ENCODE measurements at places on chromosomes 1 and 21.

- DNase-seq: no peak
These were observed 611.1 kb downstream of the BRINP3 start for GRCh38 chr1:189866606-189867005.

DNA sequence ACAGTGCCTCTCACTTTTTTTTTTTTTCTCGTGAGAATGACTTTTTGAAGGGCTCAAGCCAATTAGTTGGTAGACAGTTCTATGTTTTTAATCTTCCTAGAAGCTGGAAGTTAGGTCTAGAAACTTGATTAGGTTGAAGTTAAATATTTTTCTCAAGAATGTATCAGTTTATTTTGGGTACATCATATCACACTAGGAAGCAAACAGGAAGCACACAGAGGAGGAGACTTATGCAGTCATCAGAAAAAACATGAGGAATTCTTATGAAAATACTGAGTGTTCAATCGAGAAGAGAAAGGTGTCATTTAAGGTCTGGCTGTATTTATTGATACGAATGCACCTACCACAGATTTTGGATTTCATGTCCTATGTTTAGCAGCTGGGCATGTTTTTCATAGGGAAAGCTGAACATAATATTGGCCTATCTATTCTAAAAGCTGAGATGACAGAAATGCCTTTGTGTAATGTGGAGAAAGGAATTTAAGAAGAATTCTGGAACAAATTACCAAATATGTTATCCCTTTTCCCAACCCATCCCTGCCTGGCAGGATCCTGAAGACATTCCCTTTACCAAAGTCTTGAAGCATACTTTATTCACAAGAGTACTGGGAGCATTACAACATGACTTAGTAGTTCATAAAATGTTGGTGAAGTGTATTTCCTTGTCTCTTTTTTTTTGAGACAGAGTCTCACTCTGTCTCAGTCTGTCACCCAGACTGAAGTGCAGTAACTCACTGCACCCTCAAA is 17.5 kb upstream of the ZFP69B start:
- DNase-seq: peak; percentile 3

GRCh38 chr1:177377866-177378265 is 207.1 kb downstream of the BRINP2 start:
- DNase-seq: no peak

DNA sequence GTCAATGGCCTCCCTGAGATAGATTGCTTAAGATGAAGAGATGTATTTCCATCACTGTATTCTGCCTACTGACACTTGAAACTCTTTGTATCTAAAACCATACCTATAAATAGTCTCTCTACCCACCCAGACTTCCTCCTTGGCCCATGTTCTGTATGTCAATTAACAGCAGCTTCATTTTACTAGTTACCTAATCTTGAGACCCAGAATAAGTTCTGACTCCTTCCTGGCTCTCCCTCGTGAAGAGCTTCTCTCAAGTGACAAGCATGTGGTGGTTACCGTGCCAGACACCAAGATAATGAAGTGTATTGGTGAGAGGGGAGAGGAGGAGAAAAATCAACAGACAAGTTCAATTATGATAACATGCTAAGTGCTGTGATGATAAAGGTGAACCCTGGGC is 128.8 kb upstream of the RAVER2 start:
- no peak for DNase-seq

DNA sequence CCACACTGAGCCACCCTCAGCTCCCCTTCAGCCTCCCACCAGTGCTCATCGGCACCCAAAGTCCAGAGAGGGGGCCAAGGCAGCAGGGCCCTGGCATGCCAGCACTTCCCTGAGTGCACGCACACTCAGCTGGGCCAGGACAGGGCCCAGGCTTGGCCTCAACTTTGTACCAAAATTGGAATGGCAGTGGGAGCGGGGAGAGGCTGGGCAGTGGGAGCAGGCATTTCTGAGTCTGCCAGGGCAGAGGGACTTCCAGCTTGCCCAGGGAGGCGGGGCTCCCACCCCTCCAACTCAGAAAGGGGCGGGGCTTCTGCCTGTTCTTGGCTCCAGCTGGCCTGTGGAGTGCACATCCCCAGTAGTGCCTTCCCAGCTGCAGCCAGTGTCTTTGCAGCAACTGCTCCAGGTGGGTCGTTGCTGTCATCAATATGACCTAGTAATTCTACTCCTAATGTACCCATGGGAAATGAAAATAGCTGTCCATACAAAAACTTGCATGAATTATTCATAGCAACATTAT is 10.3 kb upstream of the SNX7 start:
- no peak for DNase-seq

DNA sequence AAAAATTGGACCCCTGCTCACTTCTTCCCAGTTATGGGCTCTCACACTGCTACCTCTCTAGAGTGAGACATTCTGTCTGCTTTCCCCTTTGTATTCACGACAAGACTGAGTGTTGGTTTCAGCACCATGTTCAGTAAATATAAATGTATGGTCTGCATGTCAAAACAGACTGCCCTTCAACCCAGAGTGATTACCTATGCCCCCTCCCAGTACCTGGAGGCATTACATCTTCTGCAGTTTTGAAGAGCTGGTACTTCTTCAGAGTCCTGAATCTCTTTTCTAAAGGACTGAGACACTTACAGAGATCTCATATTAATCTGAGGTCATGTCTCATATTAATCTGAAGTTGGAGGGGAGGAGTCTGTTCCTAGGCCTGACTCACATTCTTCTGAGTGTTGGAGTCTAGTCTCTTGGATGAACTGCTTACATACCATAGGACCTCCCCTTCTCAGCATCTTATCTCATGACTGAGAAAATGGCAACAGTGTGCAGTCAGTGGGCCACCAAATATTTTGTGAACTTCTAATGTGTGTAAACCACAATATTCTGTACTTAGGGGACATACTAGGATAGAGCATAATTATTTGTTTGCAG is 80.3 kb downstream of the RGL1 start:
- DNase-seq: peak; percentile 35

DNA sequence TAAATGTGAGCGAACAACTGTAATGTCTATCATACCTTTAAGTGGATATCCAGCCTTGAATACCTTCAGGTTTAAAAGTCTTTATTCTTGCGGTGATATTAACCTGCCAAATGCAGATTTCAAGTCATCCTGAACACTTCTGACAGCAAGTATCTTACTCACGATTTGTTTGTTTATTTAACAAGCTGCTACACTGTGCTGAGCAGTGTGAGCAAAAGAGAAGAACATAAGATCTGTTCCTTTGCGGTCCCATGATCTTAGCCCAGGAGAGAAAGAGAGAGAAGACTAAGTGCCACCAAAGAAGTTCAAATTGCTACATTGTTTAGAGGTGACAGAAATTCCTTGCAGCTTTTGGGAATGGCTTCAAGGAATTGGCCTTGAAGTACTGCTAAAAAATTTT is 9.5 kb upstream of the IL24 start:
- DNase-seq: no peak

DNA sequence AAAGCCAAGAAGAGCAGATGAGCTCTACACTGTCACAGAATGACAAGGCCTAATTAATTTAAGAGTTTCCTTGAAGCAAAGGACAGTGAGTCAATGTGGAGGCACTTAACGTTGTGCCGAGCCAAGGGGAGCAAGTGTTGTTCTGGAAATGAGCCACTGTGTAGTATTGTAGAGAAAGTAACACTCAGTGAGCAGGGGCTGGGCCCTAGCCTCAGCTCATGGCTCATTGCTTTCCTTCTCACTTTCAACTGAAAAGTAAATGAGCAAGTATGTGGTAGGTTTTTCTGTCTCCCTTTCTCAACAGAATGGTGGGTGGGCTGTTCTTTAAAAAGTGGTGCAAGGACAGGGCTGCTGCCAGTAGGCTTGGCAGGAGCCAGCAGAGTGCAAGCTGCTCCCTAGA is 11.8 kb upstream of the KIAA0040 start:
- DNase-seq: no peak

DNA sequence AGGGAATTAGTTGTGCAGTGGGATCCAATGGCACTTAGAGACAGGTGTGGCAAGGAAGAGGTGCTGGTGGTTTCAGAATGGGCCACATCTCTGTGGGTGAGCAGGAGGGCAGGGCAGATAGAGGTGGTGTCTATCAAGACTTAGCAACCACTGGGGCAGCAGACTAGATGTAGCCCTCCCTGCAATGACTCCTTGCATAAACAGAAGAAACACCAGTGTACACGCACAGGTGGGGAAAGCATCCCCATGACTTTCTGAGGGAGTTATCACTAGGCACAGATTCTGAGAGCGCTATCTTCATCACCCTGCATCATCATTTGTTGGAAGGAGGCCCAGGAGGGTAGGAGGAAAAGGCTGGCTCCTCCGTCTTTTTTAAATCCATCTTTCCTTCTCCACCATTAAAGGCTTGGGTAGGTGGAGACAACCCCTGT is 58.4 kb downstream of the PLXNA2 start:
- peak; percentile 51 for DNase-seq

GRCh38 chr1:148309940-148310500 is 157.9 kb upstream of the NBPF11 start:
- DNase-seq: peak; percentile 19

DNA sequence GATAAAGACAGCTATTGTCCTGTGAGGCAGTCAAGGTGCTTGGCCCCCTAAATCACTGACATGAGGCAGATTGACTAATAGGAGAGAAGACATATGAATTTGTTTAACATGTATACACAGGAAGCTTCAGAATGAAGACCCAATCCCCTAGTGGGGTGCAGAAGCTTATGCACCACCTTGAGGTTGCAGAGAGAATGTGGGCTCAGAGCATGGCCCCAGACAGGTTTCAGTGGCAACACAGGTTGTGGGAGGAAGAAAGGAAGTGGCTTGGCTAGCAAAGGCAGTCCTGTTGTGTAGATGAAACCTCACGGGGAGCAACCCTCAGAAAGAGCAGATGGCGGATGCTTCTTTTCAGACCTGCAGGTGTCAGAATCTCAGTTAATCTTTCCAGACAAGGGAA is 37.0 kb upstream of the PARP1 start:
- DNase-seq: no peak

GRCh38 chr1:245693116-245693793 is 538.5 kb downstream of the KIF26B start:
- DNase-seq: no peak

Measured in GM23248 (cell line).